Jurkat, Clone E6-1 (cell line): ENCODE measurements at places on chromosomes 12 and 14.

DNA sequence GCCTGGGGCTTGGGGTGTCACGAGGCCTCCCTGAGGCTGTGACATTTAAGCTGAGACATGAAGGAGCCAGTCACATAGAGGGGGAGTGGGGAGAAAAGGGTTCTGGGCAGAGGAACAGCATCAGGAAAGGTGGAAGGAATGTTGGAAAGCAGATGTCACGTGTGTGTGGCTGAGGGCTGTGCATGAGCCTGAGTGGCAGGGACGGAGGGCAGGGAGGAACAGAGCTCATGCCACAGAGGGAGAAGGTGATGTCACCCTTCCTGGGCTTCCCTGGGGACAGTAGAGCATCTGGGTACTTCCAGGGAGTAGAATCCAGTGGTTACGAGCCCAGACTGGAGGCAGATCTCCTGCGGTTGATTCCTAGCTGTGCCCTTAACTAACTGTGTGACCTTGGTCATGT, 32.0 kb upstream of the JDP2 start:
- DNase-seq: no peak

- DNase-seq: peak; percentile 51
Measured at GRCh38 chr12:32455607-32456071, 56.3 kb downstream of the FGD4 start.

- DNase-seq: no peak
Measured at GRCh38 chr12:79782172-79782900, 91.6 kb upstream of the PAWR start.

DNA sequence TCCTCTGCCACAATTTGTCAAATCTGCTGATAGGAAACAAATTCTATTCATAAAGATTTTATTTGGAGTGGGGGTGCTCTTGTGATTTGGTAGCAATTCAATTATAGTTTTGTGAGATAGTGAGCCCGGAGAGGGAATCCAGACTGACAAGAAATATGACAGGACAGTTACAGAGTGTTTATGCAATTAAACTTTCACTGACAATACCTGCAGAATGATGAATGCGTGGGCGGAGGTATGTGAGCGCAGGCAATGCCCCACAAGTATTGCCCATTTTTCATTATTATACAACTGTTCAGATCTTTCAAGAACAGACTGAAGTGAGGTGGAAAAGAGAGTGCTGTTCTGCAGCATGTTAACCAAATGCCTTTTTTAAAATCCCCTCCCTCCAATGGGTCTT, 259.0 kb downstream of the EGLN3 start:
- DNase-seq: no peak

DNA sequence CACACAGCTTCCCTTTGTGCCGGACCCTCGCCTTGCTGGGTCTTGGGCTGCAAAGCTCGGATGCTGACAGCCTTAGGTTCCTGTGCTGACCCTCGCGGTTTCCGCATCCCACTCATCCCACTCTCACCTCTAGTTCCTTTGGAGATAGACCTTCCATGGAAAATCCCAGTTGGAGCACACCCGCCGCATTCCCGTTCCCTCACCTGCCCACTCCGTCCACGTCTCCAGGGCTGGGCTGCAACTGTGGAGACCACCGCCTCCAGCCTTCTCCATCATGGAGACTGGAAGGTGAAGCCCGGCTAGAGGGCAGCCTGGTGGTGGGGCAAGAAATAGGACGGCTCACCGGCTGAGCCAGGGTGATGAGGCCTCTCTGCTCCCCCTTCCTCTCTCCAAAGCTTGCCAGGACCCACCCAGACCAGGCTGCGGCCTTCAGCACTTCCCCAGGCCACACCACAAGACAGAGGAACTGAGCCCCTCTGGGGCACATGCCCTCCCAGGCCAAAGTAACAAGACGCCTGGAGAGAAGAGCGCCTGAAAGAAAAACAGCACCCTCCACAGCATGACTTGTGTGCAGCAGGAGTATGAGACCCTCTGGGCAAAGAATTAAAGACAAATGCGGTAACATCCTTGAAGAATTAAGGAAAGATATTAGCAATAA, 15.0 kb downstream of the TMEM121 start:
- no peak for DNase-seq
